BE2C (cell line): ENCODE measurements at places on chromosomes 13 and 19.

DNA sequence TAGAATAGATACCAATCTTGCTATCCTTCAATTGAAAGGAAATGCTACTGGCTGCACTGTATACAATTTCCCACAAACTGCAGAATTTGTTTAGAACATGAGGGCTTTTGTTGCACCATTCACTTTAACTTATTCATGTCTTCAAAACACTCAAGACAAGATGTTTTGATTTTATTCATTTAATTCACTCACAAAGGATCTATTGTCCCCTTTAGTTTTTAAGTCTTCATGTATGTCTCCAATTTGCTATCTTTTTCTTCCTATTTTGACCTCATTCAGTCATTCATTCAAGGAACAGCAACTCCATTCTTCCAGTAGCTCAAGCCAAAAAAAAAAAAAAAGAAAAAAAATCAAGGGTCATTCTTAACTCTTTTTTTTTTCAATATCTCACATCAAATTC lies 130.6 kb upstream of the SOX21 start:
- no peak for DNase-seq

DNA sequence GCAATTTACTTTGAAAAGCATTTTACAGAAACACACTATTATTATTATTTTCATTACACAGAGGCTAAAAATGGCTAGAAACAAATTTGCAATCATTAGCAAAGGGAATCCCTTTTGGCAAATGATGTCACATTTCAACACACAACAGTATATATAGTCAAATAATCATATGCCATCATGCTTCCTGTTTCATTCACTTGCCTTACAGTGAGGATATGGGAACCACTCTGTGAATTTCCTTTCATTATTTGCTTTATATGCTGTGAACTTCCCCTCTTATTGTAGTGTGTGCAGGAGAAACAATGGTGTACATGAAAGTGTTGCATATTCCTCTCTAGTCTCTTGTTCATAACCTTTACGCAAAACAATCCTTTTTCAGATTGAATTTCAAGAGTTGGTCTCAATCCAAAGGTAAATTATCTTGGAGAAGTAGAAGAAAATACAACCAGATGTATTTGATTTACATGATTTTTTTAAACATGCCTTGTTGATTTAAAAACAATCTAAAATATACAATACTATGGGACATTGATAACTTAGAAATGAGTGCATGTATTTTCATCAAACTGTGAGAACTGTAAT lies 657.3 kb downstream of the EFNB2 start:
- DNase-seq = no peak

DNA sequence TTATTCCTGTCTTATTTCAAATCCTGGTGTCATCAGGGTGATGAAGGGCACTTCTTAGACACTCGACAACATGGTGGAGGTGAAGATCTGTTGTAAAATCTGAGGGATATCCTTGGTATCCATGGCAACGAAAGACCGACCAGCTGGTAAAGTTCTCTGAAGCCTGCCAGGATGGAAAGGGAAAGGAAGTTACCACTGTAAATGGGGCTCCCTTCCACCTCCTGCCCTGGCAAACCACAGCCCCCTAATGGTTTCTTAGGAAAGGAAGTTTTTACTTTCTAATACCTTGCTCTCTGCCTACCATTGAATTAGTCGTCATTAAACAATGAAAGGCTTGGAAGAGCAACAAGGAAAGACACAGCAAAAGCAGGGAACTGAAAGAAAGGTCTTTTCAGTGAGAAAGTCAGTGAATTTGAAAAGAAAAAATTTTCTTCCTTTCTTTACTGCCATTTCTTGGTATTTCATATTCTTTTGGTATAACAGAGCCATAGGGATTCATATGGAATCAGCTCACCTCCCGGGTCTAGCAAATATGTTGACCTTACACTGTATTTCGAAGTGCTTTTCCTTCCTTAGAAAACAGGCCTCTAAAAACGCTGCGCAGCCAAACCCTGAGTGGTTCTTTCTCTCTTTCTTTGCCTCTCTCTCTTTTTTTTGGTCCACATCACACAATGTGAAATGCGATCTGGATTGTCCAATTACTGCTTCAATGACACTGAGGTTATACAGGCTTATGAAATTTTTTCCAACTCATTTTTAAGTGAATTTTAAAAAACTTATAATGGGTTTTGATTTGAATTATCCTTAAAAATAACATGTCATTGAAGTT lies 111.0 kb downstream of the RGCC start:
- DNase-seq = no peak

DNA sequence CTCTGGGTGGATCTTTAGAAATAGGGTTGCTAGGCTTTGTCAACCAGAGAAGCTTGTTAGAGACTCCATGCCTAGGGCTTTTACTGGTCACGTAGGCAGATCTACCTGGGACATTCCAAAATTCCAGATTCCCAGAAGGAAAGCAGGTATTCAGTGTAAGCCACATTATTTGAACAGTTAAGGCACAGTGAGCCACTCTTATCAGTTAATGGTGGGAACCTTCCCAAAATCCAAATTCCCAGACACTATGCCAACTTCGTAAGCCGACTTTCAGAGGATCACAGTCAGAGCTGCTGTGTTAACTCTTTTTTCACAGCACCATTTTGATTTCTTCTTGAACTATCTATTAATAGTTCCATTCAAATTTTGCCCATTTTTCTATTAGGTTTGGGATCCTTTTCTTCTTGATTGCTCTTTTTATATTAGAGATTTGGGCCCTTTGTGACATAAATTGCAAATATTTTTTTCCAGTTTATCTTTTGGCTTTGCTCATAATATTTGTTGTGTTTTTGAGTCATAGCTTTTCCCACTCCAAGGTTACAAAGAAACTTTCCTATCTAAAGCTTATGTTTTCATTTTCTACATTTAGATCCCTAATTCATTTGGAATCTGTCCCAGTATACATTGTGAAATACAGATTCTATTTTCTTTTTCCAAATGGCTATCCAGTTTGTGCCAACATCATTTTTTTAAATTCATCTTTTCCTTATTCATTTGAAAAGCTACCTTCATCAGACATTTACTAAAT lies 77.3 kb downstream of the DHRS12 start:
- DNase-seq = no peak

- DNase-seq = no peak
Measured at GRCh38 chr13:35293579-35294226, 182.8 kb downstream of the MAB21L1 start.

DNA sequence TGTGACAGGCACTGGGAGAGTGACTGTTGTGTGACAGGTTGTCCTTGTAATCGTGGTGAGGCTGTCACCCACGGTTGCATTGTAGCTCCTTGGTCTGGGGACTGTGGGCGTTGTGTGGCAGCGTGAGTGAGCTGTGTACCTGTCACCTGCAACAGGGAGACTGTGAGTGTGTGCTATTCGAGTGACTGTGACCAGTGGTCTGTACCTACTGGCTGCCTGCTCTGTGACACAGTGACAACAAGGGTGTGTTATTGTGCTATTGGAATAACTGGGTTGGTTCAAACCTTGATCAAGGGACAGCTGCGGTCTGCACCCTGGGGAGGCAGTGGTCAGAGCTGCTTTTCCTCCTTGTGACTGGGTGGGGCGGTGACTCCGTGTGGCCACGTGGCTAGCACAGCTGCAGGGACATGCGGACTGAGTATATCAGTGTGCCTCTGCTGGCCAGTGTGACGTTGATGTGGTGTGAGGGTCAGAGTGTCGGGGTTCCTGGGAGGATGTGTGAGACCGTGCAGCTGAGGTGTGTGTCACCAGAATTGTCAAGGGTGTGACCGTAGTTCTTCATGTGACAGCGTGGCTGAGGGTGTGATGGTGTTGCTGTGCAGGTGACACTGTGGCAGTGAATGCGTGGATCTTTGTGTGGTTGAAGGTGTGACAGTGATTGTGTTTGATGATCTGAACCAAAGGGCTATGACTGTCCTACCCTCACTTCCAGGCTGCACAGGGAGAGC lies 10.1 kb upstream of the NFIX start:
- no peak for DNase-seq

DNA sequence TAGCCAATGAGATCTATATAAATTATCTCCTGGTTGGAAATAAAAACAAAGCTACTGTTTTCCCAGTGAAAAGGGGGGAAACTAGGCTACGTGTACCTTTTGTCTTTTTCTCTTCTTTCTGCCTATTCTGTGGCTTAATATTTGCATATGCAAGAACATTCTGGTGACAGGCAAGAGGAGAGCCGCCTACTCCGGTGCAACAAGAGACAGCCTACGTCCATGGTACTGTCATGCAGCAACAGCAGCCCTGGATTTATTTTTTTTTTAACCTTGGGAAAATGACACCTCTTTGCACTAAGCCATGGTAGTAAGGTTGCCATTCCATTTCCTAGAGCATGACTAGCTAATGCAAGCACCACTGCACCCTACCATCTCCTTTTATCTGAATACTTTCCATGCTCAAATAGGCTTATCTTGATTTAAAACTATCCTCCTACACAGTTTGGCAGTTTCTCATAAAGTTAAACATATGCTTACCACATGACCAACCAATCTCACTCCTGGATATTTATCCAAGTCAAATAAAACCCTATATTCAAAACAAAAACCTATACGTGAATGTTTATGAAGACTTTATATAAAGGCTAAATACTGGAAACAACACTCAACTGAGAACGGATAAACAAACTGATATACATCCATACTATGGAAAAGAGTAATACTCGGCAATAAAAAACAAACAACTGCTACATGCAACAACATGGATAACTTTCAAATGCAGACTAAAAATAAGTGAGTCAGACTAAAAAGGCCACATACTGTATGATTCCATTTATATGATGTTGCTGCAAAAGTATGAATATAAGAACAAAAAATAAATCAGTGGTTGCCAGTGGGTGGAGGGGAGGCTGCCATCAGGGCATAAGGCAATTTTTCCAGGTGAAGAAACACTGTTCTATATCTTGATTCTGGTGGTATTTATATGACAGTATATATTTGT lies 17.3 kb downstream of the NUFIP1 start:
- DNase-seq = no peak

- DNase-seq = no peak
Measured at GRCh38 chr19:16726916-16727315, 7.3 kb downstream of the NWD1 start.
